ENCODE measurements at places on chromosomes 7 and 10.

GRCh38 chr7:157550300-157551275 is 213.8 kb downstream of the DNAJB6 start:
- no peak for DNase-seq

- DNase-seq = no peak
Observed at GRCh38 chr10:70475661-70476060, 2.9 kb upstream of the PALD1 start.

DNA sequence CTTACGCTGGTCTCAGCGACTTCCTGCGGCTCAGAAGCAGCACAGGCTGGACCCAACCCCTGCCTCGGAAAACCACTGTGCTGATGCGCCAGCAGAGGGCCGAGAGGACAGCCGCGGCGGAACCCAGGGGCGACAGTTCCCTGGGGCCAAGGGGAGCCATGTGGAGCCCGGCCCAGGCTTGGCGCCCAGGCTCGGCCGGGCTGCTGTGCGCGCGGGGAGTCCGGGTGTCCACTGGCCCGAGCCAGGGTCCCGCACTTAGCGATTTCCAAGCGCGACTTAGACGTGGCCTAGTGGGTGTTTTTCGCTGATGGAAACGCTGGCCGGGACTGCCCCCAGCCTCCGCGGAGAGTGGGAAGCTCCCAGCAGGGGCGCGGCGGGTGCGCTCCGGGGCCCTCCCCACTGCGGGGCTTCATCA is 18.6 kb upstream of the ZNF32 start:
- DNase-seq = no peak

DNA sequence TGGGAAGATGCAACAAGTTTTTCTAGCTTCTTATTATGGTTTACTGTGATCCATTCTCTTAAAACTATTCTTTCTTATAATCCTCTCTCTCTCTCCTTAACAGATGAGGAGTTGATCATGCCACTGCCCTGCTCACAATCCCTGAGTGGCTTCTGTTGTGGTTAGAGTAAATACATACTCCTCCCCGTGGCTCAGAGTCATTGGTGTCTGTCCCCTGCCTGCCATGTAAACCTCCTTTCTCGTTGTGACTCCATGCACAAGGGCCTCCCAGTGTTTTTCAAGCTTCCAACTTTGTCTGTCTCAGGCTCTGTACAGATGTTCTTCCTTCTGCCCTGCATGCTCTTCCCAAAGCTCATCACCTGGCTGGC is 20.4 kb downstream of the CCNY start:
- DNase-seq = no peak

GRCh38 chr7:28276298-28276697 is 95.7 kb upstream of the JAZF1 start:
- DNase-seq = no peak

- DNase-seq = no peak
Observed at GRCh38 chr7:158727690-158728089, 23.1 kb upstream of the NCAPG2 start.

DNA sequence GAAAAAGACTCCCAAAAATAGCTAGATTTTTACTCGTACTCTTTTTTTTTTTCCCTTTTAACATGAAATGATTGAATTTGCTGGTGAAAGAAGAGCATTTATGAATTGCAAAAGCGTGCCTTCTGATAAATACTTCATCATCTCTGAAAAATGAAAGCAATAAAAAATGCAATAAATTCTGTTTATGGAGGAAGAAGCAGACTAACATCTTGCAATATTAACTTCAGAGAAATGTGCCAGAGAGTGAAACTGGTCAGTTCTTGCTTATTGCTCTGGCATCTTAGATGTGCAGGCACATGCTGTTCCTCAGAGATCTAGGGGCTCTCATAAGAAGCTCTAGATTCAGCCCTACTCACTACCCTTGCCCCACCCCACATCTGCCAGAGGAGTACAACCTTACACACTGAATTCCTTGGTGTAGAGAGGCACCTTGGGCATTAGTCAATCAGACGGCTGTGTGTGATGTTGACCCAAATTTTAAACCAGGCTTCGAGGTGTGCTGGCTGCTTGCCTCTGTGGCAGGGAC is 891.1 kb upstream of the GHITM start:
- DNase-seq = no peak

- DNase-seq = no peak
Observed at GRCh38 chr7:12757443-12757842, 70.0 kb downstream of the ARL4A start.

DNA sequence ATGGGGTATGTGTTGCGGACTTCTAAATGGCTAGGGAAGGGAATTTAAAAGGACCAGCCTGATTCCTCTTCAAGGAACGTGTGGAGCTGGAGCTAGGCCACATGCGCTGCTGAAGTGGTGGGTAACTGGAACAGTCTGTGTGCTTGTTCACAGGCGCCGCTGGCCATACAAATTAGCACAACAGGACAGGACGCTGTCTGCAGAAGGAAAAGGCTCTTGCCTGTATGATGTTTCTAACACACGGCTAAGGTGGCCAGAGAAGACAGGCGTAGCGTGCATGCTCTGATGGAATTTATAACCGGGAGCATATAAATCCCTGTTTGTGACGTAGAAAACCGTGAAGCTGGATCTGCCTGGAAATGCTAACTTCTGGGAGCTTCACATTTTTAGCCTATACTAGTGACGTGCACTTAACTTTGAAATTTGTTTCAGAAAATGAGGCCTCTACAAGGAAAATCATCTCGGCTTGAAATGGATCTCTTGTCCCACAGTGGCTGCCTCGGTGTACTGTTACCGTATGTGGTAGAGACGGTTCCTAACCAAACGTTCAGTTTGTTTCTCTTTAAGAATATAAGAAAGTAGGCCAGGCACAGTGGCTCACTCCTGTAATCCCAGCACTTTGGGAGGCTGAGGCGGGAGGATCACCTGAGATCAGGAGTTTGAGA is 569.4 kb downstream of the PTPRN2 start:
- no peak for DNase-seq

- DNase-seq = no peak
Observed at GRCh38 chr10:78408671-78409472, 375.2 kb downstream of the RPS24 start.

DNA sequence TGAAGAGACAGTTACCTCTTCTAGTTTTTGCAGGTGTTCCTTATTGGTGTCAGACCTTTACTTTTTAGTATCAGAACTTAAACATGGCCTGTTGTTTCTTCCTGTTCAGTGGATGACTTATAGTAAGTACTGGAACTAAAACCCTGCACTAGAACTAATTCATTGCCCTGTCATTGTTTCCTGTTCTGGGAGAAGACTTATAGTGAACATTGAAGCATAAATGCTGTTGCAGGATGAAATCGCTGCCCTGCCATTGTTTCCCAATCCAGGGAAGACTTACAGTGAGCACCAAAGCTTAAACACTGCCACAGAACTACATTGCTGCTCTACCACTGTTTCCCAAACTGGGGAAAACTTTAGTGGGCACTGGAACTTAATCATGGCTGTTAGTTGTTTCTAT is 13.1 kb downstream of the IPMK start:
- DNase-seq = no peak

DNA sequence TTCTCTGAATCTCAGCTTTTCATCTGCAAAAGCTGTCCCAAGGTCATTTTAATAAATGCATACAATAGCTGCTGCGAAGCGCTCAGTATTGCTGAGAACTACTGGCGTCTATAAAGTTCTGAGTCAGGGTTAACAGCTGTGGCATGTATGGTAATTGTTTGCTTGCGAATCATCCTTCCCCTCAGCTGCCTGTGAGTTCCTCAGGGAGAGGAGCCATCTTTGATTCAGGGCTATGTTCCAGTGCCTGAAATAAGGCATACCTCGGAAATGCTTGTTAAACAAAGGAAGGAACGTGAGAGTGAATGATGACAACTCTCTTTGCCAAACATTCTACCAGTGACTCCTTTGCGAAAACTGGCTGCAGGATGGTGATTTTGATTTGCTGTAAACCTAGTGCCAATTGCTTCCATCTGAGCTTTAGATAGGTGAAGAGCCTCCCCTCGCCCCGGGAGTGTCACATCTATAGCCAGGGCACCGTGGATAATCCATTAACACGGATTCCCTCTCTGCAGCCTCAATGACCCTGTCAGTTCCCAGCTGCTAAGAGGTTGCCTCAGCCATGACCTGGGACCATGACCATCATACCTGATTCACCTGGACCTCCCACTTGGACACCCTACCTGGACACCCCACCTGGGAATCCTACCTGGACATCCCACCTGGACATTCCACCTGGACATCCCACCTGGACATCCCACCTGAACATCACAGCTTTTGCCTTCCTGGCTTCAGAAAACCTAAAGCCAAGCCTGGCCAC is 39.6 kb downstream of the GPRIN2 start:
- no peak for DNase-seq

DNA sequence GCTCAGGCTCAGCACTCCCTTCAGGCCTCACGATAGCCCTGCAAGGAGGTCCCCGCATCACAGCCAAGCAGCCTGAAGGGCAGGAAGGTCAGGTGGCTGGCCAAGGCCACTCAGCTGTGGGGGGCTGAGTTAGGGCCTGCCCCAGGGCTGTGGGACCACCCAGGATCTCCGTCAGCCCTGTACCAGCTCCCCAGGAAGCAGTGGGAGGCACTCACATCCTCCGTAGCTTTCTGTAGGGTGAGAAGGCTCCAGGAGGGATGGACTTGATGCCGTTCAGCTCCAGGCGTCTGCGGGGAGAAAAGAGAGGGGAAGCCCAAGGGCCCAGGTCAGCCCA is 125.9 kb downstream of the SLIT1 start:
- DNase-seq = no peak

DNA sequence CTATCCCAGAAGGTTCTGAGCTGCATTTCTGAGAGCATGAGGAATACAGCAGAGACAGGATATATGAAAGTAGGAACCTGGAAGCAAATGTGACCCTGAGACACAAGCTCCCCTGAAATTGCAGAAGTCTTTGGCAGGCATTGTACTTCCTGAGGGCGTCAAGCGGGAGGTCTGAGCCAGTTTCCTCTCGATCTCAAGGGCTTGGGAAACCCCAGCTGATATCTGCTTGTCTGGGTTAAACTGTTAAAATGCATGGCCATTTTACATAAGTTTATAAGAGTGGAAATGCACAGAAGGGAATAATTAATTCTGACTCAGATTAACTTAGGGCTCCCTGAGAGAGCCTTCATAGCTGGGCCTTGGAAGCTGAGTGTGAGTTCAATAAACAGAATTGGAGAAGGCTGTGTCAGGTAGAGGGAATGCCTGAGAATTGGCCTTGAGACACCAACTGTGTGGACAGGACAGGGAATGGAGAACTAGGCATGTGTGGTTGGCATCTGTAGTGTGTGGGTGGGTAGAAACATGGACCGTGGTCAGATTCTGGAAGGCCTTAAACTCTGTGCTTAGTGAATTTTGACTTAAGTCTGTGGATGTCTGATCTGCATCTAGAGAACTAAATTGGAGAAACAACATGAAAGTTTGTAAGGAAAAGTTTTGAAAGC is 53.3 kb downstream of the WIPF3 start:
- DNase-seq = no peak

DNA sequence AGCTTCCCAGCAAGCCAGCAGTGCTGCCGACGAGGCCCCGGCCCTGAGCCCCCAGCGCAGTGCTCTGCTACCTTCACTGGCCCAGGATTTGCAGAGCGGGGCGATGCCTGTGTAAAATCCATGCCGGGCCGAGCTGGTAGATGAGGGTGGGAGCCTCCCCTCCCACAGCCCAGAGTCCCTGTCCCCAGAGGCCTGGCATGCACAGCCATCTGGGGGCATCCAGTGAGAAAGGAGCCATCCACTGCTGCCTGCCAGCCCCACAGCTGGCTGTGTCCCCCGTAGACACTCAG is 116.7 kb downstream of the RGS10 start:
- DNase-seq = no peak

DNA sequence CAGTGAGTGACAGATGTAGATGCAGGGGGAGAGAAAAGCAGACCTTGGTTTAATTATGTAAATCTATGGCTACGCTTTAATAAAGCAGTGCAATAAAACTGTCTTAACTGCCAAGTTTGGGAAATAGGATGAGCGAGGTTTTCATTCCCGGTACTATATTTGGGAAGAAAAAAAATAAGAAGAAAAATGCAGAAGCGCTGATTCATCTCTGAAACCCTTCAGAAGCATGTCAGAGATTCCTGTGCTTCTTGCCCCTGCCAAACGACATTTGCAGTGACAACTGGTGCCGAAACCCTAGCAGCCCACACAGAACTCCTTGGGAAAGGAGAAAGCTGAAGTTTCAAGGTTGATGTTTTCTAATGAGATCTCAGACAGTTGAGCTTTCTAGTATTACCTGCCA is 380.7 kb downstream of the REEP3 start:
- no peak for DNase-seq

DNA sequence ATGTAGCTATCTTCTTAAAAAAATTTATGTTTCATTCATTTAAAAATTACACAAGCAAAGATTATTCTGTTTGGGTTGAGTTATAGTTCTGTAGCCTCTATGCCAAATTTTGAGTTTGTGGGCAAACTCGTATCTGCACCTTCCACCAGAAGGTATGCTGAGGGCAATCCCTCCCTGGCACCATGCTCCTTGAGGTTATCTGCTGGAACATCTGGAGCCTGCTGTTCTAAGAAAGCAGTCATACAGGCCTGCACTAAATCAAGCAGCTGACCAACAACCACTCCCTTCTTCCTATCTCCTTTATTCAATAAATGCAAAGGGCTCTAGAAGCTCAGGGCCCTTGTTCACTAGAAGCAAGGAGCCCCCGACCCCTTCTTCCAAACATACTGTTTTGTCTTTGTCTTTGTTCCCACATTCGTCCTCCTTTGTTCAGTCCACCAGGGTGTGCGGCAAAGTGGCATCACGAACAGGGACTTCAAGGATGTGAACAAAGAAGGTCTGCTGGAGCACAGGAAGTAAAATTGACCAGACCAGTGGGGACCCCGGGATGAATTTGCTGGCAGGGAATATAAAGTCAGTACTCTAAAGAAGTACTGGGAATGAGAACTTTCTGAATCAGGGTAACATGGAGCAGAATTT is 36.4 kb downstream of the OR13A1 start:
- DNase-seq = no peak

DNA sequence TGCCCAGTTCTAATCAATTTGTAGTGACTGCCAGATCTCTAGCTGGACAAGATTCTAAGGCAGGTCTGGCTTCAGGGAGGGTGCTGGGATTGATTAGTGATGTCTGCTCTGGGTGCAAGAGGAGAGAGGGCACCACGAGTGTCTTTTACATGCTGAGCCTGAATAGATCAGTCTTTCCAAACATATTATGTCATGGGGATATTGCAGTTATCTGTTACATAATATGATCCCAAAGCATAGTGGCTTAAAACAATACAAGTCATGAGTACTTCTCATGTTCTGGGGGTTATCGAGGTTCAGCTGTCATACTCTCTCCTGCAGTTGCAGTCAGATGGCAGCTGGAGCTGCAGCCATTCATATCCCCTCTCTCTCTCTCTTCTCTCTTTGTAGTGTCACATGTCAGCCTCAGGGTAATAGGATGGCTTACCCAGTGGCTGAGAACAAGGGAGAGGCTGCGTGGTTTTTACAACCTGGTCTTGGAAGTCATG is 26.0 kb downstream of the SLC29A3 start:
- no peak for DNase-seq

Data from stimulated activated naive CD4-positive, alpha-beta T cell (primary cell).